Mammary epithelial cell (primary cell): ENCODE measurements at places on chromosomes 11 and 22. TPM values are rescaled to one million over a fixed set of nuclear protein-coding genes. Genes with fewer than 3 reads are reported as not detected.

The CHST1 gene
- 1.2 and 7.1 TPM in 2 replicates for total RNA-seq

The LIMK2 gene
- total RNA-seq, result 484 TPM

The MUC6 gene
- not detected in 2 replicates for total RNA-seq

The AQP11 gene
- total RNA-seq, result 0.14 and 0.53 TPM in 2 replicates
